ENCODE measurements at places on chromosomes 4 and X.

GRCh38 chr4:93403571-93403970, 425.0 kb upstream of the ATOH1 start:
- DNase-seq: no peak

DNA sequence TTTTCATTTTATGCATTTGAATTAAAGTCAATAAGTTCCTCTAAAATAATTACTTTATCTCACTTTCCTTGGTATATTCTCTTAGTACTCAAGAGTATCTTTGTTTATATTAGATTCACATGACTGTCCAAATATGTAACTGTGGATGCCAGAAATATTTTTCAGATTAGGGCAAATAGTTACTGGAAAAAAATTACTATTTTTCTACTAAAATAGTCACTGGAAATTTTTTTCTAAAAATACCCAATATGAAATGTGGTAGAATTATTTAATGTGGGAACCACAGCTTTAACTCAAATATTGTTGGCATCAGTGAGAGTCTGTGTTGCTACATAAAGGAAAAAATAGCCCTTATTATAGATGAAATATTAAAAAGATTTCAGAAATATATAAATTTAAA, 70.4 kb upstream of the NMU start:
- DNase-seq: no peak

- no peak for DNase-seq
Measured at GRCh38 chr4:16772366-16772850, 126.0 kb downstream of the LDB2 start.

- DNase-seq: no peak
Measured at GRCh38 chrX:19172741-19173140, 50.5 kb upstream of the ADGRG2 start.

DNA sequence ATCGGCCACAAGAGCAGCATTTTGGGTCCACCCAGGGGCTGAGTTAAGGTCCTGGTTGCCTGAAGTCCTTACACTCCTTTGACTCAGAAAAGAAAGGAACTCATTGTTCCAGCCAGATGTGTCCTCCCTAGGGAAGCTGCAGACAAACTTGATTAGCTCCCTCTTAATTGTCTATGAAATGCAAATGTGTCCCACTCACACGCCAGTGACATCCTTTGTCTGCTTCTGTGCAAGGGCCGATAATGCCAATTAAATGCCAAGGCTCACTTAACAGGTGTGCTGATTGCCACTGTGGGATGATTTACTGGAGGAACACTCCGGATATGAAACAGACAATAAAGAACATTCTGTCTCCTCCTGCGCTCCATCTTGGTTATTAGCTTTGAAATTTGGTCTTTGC, 332.9 kb upstream of the CPEB2 start:
- no peak for DNase-seq

- DNase-seq: no peak
Measured at GRCh38 chrX:17623750-17624149, 113.5 kb upstream of the SCML1 start.

- DNase-seq: no peak
Measured at GRCh38 chr4:5054532-5054931, 3.3 kb downstream of the STK32B start.

Data from chondrocyte (in vitro differentiated cells).